ENCODE measurements at places on chromosomes 1 and 21. TPM values are rescaled to one million over a fixed set of nuclear protein-coding genes. Genes with fewer than 3 reads are reported as not detected.

UBE2U gene
- polyA plus RNA-seq: not detected

HTR6 gene
- polyA plus RNA-seq: 0.14 TPM

IL19 gene
- not detected for polyA plus RNA-seq

DNA sequence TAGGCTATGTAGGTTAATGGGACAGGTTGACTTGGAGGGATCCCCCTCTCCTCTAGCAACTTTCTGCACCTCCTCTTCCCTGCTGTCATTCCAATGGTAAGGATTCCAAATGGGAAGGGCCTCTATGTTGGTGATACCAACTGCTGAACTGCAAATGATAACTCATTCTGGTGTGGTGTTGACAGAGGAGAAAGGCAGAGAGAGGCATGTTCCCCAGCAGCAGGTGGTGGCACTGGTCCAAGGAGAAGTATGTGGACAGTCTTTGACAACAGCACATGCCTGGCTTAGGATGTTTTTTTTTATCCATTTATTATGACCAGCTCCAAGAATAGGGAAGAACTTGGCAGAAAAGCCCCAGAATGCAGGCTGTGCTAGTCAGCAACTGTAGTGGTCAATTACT, 19.6 kb upstream of the SPAG17 start:
- H3K4me1 ChIP-seq: 0 out of 2 replicates have a peak, but pooled peaks cover 3% of the 10 kb centered on the region
- DNase-seq: no peak
- H3K4me3 ChIP-seq: no peak overlapping the region
- no peak overlapping the region for H3K27ac ChIP-seq
- H3K36me3 ChIP-seq: no peaks in the 10 kb centered on the region

- H3K27me3 ChIP-seq: no peaks in the 10 kb centered on the region
- DNase-seq: no peak
- H3K4me1 ChIP-seq: no peaks in the 10 kb centered on the region
- H3K36me3 ChIP-seq: no peaks in the 10 kb centered on the region
These were observed 21.6 kb downstream of the RIT1 start for GRCh38 chr1:155889566-155889965.

DNA sequence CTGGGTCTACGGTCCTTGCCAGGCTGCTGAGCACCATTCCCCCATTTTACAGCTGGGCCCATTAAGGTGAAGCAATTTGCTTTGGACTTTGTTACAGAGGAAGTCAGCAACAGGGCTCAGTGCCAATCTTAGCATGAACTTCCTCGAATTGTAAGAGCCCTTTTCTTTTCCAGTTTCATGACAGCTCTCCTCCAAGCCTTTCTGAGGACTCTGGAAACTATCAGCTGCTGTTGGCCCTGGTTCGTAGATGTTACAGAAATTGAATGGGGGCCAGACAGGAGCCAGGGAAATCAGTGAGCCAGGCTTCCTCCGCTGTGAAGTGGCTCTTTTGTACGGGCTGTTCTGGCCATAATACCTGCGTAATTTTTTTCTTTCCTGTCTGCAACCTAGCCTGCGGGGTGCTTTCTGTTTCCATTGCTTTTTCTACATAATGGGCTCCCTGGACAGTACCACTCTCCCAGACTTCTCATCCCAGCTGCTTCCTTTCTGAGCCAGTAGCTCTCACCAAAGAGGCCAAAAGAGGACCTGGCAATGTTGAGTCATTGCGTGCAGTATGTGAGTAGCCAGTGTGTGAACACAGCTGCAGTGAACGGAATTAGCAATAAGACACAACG, 386.3 kb downstream of the DISC1 start:
- H3K27me3 ChIP-seq: no peaks in the 10 kb centered on the region
- H3K4me1 ChIP-seq: peaks cover 43% of the 10 kb centered on the region
- H3K36me3 ChIP-seq: no peaks in the 10 kb centered on the region
- DNase-seq: no peak
- no peak overlapping the region for H3K27ac ChIP-seq

GRCh38 chr1:208358651-208359050, 114.5 kb upstream of the PLXNA2 start:
- no peak overlapping the region for H3K27ac ChIP-seq
- H3K4me3 ChIP-seq: no peak overlapping the region
- H3K27me3 ChIP-seq: no peaks in the 10 kb centered on the region
- no peaks in the 10 kb centered on the region for H3K36me3 ChIP-seq
- DNase-seq: no peak
- no peaks in the 10 kb centered on the region for H3K4me1 ChIP-seq

DNA sequence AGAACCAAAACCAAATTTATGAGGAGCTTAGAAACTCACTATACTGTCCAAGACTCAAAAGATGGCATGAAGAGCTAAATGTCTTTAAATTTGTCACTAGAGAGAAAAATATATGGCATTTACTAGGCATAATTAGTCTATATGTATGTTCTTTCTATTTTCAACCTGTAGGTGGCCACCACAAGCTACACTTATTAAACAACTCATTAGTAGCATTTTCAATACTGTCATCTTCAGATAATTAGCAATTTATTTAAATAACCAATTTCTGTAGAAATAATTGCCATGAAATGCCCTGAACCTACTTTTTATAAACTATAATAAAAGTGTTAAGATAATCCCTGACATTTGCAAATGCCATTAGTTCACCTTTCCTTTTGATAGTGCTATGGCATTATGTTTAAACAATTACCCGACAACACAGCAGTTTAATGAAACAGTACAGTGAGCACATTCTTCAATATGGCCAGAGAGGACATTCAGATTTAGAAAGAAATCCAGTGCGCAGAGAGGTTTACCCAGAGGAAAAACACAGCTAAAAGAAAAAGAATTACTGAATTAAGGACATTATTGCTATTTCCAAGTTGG, 522.5 kb downstream of the PTBP2 start:
- no peaks in the 10 kb centered on the region for H3K27me3 ChIP-seq
- no peak overlapping the region for H3K27ac ChIP-seq
- no peaks in the 10 kb centered on the region for H3K36me3 ChIP-seq
